ENCODE measurements at places on chromosomes 7 and 10.

DNA sequence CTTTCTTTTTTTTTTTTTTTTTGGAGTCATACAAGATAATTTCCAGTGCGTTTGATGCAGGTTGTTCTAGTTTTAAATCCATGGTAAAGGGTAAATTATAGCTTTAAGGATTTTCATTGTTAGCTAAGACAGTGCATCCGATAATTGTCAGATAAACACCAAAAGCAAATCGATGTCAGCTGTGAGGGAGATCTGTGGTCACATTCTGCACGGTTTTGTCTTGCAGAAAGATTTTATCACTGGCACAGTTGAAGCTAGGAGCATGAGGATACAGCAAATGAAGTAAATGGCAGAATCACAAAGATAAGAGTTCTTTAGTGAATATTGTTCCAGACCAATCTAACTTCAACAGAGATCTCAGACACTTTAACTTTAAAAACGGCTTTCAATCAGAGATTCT is 648.8 kb upstream of the COBL start:
- DNase-seq: no peak

- DNase-seq: peak; percentile 14
Observed at GRCh38 chr7:20785157-20786048, 1.3 kb downstream of the SP8 start.

GRCh38 chr7:15801551-15801950 is 115.1 kb upstream of the MEOX2 start:
- DNase-seq: no peak

GRCh38 chr7:32335107-32335506 is 155.1 kb downstream of the LSM5 start:
- no peak for DNase-seq

- DNase-seq: no peak
Observed at GRCh38 chr10:48842231-48842630, 97.4 kb downstream of the LRRC18 start.

DNA sequence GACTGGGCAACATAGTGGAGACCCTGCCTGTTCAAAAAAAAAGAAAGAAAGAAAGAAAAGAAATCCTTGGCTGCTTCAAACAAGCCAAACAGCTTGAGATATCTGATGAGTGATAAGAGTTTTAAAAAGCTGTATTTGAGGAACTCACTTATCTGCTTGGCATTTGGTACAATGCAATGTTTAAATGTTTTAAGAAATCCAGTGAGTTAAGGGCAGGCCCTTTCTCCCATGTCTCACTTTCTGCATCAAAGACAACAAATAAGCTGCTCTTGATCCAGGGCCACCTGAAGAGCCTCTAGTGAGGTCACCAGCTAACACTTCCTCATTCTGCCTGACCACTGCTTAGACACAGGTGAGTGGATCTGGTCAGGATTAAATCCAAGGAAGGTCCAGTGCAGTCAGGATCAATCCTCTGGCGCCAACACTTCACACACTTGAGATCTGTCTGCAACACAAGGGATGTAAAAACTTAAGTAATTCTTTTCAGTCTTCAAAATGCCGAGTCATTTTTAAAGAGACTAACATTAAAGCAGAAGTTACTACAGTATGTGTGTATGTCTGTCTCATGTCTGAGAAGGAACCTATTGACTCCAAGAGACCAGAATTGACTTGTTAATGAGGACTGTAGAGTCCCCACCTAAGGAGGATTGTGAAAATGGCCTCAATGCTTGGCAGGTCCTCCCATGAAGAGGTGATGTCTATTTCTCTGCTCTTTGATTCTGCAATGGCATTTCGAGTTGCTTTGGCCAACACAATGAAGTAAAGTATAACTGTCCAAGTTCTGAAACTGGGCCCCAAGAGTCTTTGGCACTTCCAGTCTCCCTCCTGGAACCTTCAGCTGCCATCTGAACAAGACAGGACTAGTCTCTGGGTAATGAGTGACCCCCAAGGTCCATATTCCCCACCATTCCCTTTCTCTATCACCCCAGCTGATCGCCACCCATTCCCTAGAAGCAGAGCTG is 43.1 kb downstream of the CREB3L2 start:
- no peak for DNase-seq
